ENCODE measurements at places on chromosomes 1 and 21.

GRCh38 chr1:93753791-93754763, 72.4 kb upstream of the BCAR3 start:
- no peak for DNase-seq

GRCh38 chr1:231238298-231238697, 2.7 kb upstream of the GNPAT start:
- DNase-seq, result no peak

GRCh38 chr1:42720868-42721267, 19.2 kb downstream of the CLDN19 start:
- DNase-seq, result peak; percentile 30

- DNase-seq, result no peak
Observed at GRCh38 chr21:27580276-27580675, 613.4 kb upstream of the ADAMTS5 start.

- DNase-seq, result no peak
Observed at GRCh38 chr21:43312011-43312410, 114.9 kb downstream of the SIK1 start.

- no peak for DNase-seq
Observed at GRCh38 chr1:2052054-2052679, 2.0 kb downstream of the PRKCZ start.

DNA sequence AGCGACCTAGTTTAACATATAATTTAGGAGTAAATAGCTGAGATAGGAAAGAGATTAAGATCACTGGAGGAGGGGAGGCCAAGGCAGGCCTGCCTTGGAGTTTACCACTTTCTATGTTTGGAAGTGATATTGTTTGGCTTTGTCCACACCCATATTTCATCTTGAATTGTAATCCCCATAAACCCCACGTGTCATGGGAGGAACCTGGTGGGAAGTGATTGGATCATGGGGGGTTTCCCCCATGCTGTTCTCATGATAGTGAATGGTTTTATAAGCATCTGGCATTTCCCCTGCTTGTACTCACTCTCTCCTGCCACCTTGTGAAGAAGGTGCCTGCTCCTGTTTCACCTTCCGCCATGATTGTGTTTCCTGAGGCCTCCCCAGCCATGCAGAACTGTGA, 58.3 kb upstream of the ARTN start:
- DNase-seq, result no peak

DNA sequence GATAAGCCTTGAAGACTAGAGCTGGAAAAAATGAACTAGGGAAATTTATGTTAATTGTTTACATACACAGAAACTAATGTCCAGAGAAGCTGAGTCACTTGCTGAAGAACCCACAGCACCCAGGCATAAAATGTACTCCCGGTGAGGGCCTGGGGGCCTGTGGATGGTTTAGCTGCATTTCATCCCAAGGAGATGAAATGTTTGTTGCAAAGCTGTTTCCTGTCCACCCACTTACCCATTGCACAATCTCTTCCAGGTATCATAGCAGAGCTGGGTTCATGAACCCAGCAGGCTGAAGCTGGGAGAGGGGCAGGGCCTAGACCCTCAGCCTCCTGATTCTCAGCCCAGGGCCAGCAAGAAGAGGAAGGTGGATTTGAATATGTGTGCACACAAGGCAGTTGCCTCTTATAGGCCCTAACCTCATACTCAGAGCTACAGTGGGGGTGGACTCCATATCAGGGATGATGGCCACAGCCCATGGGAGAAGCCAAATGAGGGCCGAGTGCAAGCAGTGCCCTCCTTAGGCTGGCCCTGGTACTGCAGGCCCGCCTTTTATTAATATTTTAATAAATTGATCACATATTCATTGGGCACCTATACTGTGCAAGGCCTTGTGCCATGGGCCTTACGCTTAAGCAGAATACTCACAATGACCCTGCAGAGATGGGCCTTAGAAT, 110.8 kb downstream of the LACTBL1 start:
- no peak for DNase-seq

- DNase-seq, result no peak
Observed at GRCh38 chr1:69534829-69535228, 32.9 kb upstream of the LRRC7 start.

- peak; percentile 27 for DNase-seq
Observed at GRCh38 chr1:17805869-17806684, 50.9 kb downstream of the ACTL8 start.

GRCh38 chr1:193674292-193674944, 488.0 kb upstream of the B3GALT2 start:
- DNase-seq, result no peak

DNA sequence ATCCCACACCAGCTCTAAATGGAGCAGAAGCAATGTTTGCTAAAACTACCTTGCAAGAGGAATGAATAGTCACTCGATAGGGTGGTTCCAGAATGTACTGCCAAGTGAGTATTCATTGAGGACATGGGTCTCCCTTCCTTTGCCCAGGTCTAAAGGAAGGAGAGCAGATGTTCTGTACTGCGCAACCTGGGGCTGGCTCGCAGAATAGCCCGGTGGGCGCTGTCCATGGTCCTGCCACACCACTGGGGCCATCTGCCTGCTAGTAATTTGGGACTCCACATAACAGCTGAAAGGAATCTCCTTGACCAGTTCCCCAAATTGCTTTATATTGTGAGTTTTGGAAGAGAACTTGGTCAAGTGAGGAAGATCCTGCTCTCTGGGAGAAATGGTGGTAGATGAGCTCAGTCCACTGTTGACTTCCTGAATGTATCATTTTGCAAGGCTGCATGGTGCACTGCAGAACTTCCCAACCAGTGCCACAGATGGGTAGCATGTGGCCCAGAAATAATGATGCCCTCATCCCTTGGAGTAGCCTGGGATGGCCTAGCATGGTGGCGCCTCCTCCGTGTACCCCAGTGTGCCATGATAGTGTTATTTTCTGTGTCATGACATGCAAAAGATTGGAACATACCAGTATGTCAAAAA, 5.7 kb downstream of the SLC6A17 start:
- DNase-seq, result peak; percentile 72

DNA sequence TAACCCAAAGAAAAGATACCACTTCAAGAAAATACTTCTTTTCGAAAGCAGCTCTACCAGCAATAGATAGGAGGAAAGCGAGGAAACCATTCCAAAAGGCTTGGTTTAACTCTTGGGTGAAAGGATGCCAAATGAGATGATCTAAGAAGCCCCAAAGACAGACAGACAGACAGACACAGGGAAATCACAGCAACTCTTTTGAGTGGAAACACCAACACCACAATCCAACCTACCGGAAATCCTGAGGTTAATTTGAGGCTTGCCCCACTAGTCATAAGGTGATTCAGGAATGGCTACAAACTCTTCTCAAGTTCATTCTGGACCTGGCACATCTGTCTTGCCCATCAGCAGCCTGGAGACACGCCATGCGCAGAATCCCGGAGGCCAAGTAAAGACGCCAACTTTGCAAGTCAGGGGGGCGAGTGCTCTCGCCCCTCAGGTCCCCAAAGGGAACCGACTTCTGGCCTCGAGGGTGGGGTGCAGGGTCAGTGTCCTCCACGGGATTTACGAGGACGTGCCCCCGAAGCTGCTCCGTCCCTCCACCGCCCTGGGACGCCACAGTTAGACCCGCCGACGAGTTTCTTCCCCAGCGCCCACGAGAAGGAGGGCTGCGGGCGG, 778 bp downstream of the EVI5 start:
- peak; percentile 35 for DNase-seq

- DNase-seq, result no peak
Observed at GRCh38 chr1:214272964-214273533, 7.9 kb upstream of the SMYD2 start.

- DNase-seq, result peak; percentile 85
Observed at GRCh38 chr1:15153184-15153841, at the start of gene TMEM51. TMEM51 (plus strand) TSS chr1:15153747; CDS start chr1:15215088, 61,341 bp downstream.

- DNase-seq, result peak; percentile 52
Observed at GRCh38 chr1:186482661-186483255, 21.8 kb upstream of the PDC start.

DNA sequence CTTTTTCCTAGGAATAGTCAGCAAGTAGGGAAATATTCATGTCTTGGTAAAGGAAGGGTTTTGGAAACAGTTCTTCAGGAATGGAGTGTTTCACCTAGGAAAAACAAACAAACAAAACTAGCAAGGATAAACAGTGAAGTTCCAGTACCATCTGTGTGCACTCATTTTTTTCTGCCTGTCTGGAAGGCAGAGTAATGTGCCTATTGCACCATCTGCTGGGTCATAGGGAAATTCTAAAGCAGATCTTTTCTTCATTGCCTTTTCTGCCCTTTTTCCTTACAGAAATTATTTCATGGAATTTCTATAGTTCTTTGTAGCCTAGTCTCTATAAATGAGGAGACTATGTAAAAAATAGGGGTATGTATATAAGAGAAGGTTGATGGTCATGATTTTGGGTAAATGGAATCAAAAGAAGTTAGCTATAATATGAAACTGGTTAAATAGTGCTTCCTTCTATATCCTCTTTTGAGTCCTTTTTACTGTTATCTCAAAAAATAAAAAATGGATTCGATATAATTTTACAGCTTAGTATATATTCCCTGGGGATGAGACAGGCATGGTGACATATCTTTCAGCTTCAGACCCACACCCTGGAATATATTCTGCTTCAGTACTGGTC, 3.4 kb upstream of the HRNR start:
- no peak for DNase-seq

DNA sequence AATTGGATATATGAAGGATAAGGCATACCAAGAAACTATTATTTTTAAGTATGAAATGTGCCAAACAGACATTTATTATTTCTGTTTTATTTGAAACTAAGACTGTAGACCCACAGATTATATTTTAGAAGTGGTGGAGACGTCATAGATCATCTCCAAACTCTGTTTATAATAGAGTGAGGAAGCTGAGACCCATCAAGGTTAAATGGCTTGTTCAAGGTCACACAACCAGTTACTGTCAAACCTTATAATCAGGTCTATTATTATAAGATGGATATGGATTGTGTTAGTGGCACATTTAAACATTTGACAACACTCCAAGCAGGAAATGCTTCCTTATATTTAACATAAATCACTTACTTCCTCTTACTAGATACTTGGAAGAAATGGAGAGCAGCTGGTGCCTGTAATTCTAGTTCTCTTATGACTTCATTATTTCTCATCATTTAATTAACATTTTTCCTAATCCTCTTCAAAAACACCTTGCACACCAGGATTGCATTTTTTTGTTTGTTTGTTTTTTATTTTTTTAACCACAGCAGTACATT, 117.0 kb downstream of the NEK7 start:
- no peak for DNase-seq

DNA sequence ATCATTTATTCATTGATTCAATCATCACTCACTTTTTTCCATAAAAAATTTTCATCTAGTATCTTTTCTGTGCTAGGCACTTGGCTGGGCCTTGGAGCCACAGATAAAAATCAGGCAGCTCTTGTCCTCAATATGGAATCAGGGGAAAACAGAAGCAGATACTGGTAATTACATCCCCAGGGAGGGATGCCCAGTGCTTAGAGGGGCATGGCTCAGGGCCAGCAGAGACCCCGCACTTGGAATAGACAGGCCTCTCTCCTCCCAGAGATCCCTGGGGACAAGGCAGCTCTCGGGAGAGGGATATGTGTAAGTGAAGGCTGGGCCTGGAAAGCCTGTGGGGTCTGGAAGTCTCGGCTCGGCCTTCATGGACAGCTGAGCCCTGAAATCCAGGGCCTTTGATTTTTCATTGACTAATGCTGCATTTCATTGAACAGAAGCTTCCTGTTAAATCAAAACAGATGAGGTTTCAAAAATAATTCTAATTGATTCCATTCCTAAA, 180.4 kb downstream of the FOXD2 start:
- DNase-seq, result no peak

DNA sequence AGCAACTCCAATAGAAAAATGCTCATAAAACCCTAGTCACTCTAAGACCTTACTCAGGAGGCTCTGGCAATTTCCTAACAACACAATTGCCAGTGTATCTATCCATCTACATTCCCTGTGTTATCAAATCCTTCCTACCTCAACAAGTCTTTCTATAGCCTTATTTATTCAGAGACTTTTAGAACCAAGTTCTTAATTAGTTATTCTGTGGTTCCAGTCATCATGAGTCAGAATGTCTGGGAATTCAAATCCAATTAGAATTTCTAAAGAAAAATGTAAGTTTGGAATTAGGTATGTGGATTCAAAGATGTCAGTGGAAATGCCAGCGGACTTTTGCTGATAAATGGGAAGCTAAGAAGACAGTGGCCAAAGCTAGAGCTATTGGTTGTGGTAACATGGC, 302.6 kb upstream of the C1orf87 start:
- no peak for DNase-seq

- no peak for DNase-seq
Observed at GRCh38 chr1:40042341-40042740, 1.8 kb downstream of the CAP1 start.

GRCh38 chr1:118649369-118650106, 338.6 kb downstream of the TBX15 start:
- DNase-seq, result peak; percentile 4

- DNase-seq, result no peak
Observed at GRCh38 chr1:55690366-55690765, 475.2 kb upstream of the USP24 start.

GRCh38 chr1:203381151-203381751, 30.3 kb upstream of the FMOD start:
- no peak for DNase-seq

DNA sequence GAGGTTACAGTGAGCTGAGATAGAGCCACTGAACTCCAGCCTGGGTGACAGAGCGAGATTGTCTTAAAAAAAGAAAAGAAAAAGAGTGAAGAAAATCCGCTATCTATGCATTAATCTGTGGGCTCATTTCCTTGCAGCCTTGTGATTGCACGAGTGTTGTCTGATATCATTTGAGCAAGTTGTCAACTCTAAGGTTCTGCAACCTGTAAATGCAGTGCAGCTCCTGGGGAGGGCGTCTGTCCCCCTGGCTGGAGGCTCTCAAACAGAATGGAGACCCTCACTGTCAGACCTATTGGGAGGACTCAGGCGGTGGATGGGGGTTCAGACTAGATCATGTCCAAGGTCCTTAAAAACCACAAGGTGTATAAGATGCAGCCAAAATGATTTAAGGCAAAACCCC, 6.2 kb downstream of the CORT start:
- no peak for DNase-seq

DNA sequence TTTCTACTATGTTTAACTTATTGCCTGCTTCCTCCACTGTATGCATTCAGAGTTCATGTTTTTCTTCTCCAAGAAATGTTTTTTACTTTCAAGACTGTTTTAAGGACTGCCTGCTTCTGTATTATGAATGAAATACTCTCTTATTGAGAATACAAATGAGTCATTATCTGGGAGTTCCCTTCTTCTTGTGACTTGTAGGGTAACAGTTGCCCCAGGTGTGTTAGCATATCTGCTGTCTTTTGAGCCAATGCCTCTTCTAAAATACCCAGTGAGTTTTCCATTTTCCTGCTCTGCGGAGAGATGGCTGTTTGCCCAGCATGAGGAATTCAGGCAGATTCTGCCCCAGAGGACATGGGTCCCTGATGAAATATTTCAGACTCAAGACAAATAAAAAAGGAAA, 34.1 kb upstream of the ST6GALNAC5 start:
- DNase-seq, result no peak

GRCh38 chr1:21149855-21150432, 26.8 kb downstream of the EIF4G3 start:
- no peak for DNase-seq

- no peak for DNase-seq
Observed at GRCh38 chr21:36692114-36692834, 6.6 kb upstream of the SIM2 start.

GRCh38 chr1:226806988-226807387, 63.4 kb upstream of the PSEN2 start:
- no peak for DNase-seq

GRCh38 chr1:115215703-115216521, 122.1 kb downstream of the NGF start:
- no peak for DNase-seq

- DNase-seq, result no peak
Observed at GRCh38 chr1:45155423-45155822, 51.0 kb downstream of the ZSWIM5 start.

Measured in renal pelvis (tissue), 12 donors.